Stimulated activated naive CD4-positive, alpha-beta T cell (primary cell): ENCODE measurements at places on chromosomes 4 and X.
A peak's percentile ranks its signal among the peaks of the same experiment; 100 is the strongest.

- DNase-seq: no peak
Measured at GRCh38 chr4:68250151-68250930, 4.8 kb upstream of the TMPRSS11B start.

GRCh38 chr4:181350615-181351415, 892.4 kb upstream of the TENM3 start:
- DNase-seq: no peak

- no peak for DNase-seq
Measured at GRCh38 chr4:174757736-174758135, 71.3 kb downstream of the GLRA3 start.

- DNase-seq: no peak
Measured at GRCh38 chr4:44713125-44713524, 13.2 kb downstream of the GNPDA2 start.

DNA sequence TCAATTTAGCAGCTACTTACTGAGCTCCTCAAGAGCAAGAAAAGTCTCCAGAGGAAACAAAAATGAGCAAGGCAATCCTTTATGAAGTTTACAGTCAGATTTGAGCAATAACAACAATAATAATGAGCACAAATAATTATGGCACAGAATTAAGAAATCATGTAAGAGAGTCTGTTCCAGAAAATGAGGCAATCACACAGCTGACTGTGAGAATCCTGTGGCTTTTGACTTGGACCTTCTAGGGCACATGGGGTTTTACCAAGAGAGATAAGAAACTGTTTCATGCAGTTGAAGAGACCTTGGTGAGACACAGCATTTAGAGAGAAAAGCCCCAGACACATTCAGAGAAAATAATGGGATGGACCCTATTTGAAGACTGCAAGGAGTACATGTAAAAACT, 362.6 kb upstream of the MAGEB2 start:
- no peak for DNase-seq

DNA sequence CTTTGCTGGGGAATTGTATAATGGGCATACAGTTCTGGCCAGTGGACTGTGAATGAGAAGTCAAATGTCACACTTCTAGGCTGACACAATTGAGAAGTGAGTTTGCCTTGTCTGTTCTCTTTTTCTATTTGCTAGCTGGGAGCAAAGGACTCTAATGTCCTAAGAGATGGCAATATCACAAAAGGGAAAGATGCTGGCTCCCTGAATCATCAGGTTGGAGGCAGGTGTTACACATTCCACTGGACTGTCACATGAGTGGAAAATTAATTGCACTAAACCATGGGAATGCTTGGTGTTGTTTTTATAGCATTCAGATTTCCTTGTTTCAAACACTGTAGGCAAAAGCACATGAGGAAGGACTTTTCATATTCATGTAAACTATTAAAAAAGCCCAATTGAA, 388.3 kb downstream of the ADAM29 start:
- no peak for DNase-seq

DNA sequence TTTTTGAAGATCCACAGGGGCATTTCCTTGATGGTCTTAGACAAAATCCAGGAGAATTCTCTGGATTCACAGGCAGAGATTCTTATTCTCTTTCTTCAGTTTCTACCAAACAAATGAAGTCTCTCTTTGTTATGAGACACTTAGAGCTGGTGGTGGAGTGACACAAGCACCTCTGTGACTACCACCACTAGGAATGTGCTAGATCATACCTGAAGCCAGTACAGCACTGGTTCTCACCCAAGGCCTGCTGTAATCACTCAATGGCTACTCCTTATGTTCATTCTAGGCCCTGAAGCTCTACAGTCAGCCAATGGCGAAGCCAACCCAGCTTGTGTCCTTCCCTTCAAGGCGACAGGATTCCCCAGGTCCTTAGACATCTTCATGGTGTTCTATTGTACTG, 482.3 kb downstream of the TRAM1L1 start:
- DNase-seq: no peak

DNA sequence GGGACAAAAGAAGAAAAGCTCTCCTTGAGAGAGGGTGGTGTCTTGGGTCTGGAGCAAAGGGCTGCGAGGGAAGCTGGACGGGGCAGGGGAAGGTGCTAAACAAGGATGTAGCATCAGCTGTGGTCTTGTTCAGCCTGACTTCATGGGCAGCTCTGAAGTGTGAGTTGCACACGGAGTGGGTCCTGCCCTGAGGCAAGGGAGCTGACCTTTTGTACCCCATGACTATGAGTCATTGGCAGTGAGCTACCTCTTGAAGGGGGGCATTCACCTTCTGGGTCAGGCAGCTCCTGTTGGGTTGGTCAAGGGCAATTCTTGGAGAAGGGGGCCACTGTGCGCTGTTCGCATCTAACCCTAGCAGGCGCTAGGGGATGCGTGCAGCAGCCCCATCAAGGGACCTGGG, 151.8 kb downstream of the SMIM20 start:
- DNase-seq: no peak

- DNase-seq: peak; percentile 19
Measured at GRCh38 chr4:107931775-107932321, 499 bp downstream of the CYP2U1 start.
